Fibroblast of skin of right biceps (primary cell): ENCODE measurements at places on chromosomes 12 and 14.

DNA sequence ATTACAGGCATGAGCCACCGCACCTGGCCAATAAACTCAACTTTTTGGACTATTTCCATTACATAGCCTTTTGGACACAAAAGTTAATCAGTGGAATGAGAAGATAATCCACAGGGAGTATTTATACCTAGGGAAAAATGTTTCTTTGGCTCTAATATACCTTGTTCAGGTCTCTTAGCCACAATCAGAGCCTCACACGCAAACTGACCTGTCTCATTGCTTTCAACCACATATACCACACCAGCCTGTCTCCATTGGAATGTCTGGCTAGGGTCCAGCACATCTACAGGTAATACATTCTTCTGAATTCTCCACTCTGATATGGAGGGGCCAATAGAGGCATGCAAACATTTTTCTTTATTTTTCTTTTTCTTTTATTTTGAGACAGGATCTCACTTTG is 3.8 kb upstream of the RBMS2 start:
- no peak for DNase-seq

GRCh38 chr14:97021571-97022168 is 224.5 kb downstream of the VRK1 start:
- DNase-seq, result no peak

GRCh38 chr12:104598342-104599271 is 141.9 kb downstream of the CHST11 start:
- no peak for DNase-seq

GRCh38 chr12:116376354-116377193 is 99.1 kb upstream of the MED13L start:
- DNase-seq, result peak; percentile 92

- DNase-seq, result no peak
Measured at GRCh38 chr12:15638231-15638630, 151.0 kb downstream of the EPS8 start.

DNA sequence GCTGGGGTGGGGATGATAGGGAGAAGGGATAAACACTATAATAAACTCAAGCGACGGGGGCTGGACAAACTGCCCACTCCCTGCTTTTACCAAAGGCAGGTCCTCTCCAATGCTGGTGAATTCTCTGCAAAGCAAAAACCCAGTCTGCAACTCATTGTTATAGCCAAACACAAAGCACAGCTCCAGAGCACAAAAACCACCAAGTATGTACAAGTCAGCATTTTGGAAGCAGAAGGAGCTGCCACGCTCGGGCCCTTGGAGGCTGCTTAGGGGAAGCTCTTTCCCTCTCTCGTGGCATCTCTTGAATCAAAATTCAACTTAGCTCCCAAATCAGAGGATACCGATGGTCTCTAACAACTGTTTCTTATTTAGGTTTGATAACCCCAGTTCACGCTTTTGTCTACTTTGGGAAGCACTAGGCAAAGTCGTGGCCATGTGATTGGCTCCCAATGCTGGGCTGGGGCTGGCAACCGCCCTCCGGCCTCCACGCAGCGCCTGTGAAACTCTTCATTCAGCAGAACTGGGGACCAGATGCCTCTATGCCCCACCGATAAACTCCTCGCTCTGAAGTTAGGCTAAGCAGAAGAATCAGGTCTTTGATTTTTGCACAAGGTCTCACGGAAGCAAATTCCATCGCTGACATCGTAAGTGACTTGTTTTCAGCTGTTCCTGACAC is 158.5 kb upstream of the FOXN3 start:
- peak; percentile 10 for DNase-seq

DNA sequence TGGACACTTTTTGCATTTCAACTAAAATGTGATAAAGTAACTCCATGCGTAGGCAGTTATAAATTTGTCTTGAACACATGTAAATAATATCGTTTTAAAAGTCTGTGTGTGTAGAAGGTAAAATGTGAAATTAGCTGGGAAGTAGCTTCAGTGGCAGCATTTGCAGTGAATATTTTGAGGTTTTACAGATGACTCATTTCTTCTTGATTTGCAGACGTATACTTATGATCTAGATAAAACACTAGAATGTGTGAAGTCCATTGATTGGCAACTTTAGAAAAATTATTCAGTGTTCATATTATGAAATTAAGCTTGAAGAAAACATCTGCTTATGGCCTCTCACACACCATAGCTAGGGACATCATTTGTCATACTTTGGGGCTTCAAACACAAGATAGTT is 788.6 kb upstream of the NOVA1 start:
- DNase-seq, result peak; percentile 43

DNA sequence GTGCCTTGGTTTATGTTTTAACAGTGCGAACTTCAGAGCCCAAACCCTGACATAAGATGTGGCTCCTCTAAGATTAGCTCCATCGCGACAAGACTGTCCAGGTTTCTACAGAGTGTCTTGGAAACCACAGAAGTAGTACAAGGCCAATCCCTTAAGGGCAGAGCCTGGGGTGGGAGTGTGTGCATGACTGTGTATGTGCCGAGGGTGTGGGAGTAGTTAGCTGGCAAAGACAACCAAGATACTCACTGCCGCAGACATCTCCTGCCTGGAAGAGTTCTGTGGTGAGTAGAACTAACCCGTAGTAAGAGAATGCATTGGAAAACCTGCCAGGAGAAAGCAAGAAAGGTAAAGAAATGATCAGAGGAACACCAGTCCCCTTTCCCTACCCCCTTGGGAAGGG is 54.1 kb downstream of the DAO start:
- no peak for DNase-seq

DNA sequence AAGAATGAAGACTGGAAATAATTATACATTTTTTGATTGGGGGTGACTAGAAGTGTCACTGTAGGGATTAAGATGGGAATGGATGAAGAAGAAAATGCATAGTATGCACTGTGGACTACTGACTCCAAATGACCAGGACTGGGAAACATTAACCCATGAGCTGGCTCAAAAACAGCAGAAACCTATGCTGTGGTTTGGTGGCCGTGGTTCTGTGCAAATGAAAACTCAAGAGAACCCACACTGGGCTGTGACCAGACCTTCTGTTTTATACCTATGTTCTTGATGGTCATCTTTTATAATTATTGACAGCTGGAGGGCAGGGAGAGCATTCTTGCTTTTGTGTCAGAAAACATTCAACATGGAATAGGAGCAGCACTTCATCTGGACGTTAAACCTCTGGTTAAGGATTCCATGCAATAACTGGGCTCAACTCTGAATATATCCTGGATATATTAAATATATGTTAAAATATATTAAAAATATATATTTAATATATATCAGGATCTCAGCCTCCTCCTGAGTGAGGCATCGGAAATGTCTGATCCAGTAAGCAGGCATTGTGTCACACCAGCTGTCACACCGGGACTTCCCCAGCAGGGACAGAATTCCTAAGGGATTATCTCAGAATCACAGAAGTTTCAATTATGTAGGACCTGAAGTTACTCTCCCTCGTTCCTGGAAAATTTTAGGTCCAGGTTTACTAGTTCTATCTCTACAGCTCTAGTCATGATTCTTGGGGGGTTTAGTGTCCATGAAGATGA is 48.5 kb downstream of the BBS10 start:
- no peak for DNase-seq

DNA sequence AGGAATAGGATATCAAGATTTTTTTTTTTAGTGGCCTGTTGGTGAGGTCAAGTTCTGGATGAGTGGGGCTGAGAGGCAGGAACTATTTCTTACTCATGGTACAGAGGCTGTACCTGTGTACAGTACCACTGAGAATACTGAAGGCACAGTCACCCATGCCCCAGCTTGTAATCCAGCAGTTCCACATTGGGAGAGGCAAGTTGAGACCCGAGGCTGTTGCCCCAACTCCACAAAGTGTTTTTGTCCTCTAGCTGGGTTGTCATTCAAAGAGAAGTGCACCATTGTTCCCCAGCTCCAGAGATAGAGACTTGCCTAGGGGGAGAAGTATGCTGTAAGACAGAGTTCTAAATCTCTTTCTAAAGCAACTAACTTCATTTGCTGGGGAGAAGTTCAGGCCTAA is 38.7 kb downstream of the ARID2 start:
- no peak for DNase-seq

DNA sequence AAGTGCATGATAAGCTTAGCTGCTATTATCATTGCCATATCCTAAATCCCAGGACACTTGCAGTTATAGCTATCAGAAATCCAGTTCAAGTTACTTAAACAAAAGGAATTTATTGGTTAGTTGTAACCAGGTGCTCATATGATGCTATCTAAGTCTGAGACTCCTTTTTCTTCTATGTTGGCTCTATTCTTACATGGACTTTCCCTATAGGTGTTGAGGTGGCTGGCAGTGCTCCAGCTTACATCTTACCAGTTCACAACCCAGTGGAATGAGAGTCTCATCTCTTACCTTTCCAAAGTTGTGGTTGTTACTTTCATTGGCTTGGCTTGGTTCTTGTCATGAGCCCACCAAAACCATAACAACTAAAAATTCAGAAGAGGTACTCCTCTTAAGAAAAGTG is 94.6 kb downstream of the DACT1 start:
- no peak for DNase-seq

- peak; percentile 10 for DNase-seq
Measured at GRCh38 chr12:16076557-16076956, 165.4 kb downstream of the DERA start.

- peak; percentile 3 for DNase-seq
Measured at GRCh38 chr12:14654416-14654815, 42.0 kb downstream of the GUCY2C start.
